ENCODE measurements at places on chromosomes 11 and 22.

- no peak for DNase-seq
Measured at GRCh38 chr11:124812876-124813275, 12.7 kb upstream of the MSANTD2 start.

DNA sequence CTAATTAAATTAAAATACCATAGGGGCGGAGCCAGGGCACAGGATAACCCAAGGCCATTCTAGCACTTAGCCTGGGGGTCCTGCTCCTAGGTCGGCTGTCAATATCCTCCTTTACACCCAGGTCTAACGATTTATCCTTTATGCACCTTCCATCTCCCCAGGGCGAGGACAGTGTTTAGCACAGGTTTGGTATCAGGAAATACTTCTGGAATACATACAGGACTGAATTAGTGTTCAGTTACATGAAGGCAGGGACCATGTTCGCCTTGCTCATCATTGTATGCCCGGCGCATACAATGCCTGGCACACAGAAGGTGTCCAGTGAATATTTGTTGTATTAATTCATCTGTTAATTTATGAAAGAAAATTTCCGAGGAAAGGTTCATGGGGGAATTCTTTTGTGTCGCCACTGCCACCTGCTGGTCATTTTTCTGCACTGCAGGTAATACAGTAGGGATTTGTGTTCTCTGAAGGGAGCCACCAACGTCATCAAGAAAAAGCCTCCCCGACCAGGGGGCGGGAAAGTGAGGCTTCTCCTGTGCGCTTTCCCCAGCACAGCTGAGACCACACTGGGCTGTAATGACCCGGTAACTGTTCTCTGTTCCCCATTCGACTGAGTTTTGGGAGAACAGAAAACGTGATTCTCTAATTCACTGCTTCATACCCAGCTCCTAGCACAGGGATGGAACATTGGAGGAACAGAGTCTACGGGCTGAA, 68.7 kb upstream of the ASPHD2 start:
- DNase-seq = peak; percentile 70

GRCh38 chr11:78467931-78468330, 50.3 kb upstream of the GAB2 start:
- no peak for DNase-seq

GRCh38 chr11:128803449-128804245, 63.4 kb downstream of the KCNJ1 start:
- DNase-seq = no peak

DNA sequence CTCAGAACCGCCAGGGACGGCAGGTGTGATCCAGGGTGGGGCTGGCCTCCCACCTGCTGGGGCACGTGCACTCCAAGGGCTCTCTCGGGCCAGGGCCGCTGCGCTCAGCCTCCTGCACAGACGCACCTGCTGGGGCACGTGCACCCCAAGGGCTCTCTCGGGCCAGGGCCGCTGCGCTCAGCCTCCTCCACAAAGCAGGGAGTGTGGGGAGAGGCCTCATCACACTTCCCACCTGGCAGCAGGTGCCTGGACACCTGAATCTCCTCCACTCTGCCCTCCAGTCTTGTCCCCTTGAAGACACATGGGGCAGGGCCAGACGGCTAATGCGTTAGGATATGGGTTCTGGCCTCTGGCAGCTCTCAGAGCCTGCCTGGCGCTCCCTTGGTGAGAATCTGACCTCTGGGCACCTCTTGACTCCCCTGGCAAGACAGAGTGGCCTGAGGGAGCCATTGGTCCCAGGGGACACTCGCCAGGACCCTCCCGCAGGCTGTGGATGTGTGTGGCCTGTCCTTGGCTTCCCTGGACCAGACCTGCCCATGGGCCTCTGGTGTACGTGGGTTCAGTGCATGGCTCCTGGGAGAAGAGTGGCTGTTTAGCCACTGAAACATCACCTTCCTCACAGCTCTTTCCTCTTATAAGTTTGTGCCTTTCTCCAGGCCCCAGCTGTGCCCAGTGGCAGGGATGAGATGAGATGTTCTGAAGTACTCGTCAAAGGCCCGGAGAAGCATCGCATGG, 73.5 kb downstream of the BRD1 start:
- DNase-seq = no peak

GRCh38 chr11:36156161-36156816, 132.9 kb downstream of the COMMD9 start:
- no peak for DNase-seq

- DNase-seq = no peak
Measured at GRCh38 chr11:123093739-123094138, 31.8 kb upstream of the HSPA8 start.

GRCh38 chr11:86900162-86900561, 55.0 kb downstream of the FZD4 start:
- no peak for DNase-seq

DNA sequence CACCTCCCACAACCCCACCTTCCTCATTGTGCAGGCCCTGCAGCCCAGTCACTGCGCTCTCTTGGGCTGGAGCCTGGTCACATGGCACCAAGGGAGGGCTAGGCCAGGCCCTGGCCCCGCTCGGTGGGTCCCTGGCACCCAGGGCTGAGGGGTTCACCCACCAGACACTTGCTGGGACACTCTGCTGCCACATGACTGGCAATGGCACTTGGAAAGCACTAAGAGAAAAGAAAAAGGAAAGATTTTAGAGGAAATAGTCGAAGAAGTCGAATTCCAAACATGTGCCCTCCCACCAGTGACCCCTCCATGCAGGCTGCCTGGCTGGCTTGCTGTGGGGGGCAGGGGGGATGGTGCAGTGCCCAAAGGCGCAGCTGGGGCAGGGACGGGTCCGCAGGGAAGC, 12.3 kb upstream of the TTLL8 start:
- DNase-seq = no peak

DNA sequence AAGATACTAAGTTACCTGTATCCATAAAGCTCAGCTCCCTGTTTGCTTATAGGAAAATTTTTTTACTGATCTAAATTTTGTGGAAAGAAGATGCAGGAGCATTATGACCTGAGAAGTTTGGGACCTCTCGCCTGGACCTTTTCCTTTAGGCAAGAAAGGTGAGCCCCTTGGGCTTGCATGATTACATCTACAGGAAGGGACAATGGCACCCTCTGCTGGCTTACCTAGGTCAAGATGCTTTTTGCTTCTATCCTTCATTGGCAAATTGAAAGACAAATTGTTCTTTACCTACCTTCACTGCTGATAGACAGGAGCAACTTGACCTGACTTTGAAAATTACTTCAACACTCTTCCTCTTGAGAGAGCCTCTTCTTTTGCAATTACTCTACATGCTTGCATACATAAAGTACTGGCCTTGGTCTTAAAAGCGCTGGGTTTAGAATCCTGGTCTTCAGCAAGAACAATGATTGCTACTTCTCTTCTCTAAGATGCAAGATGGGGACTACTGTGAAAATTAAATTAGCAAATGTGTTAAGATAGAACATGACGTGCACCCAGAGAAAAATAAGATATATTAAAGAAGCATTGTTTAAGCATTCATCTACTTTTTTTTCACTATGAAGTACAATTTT, 147.2 kb downstream of the TRPC6 start:
- no peak for DNase-seq

- no peak for DNase-seq
Measured at GRCh38 chr22:36823186-36823839, 6.5 kb upstream of the PVALB start.

- DNase-seq = no peak
Measured at GRCh38 chr22:23099531-23099804, 29.1 kb downstream of the GNAZ start.

- DNase-seq = no peak
Measured at GRCh38 chr11:120715239-120715638, 203.7 kb downstream of the GRIK4 start.

- no peak for DNase-seq
Measured at GRCh38 chr22:37358386-37358785, 68.9 kb downstream of the ELFN2 start.

GRCh38 chr11:8962841-8963240, 1.4 kb downstream of the TMEM9B start:
- no peak for DNase-seq

- no peak for DNase-seq
Measured at GRCh38 chr11:118804094-118804493, 13.1 kb upstream of the DDX6 start.

GRCh38 chr11:119691701-119692539, 37.1 kb downstream of the NECTIN1 start:
- no peak for DNase-seq

DNA sequence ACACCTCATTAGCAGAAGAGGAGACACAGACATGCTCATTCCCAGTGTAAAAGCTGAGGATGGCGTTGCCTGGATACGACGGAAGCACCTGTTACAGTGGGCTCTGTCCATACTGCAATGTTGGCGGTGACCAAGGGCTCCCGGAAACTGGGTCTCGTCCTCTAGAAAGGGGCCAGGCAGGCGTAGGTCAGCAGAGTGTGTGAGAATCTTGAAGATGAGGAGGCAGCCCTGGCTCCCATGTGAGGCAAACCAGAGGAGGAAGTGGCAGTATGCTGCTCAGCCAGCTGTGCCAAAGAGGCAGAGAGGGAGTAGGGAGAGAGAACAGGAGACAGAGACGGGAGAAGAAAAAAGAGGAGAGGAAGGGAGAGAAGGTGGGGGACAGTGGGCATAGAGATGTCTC, 10.3 kb downstream of the LTO1 start:
- no peak for DNase-seq

- DNase-seq = no peak
Measured at GRCh38 chr11:122162095-122162494, 46.1 kb upstream of the BLID start.

DNA sequence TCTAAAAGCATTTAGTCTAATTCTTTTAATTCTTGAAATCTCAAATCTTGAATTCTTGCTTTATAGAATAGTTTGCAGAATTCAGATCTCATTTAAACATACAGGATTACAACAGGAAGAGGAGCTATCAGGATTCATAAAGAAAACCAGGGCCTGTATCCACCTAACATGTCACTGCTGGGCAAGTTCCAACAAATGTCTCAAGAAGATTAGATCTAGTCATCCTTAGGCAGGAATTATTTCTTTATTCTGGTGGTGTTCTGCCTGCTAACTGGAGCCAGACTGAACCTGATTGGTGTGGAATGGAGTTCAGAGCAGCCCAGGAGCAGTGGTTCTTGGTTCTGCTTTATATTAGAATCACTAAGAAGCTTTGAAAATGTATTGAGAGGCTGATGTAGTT, 500.7 kb downstream of the LRRC4C start:
- DNase-seq = no peak

- DNase-seq = no peak
Measured at GRCh38 chr11:63767565-63768236, 874 bp downstream of the ZFTA start.

- DNase-seq = no peak
Measured at GRCh38 chr22:39528080-39528661, 4.4 kb downstream of the RPS19BP1 start.

DNA sequence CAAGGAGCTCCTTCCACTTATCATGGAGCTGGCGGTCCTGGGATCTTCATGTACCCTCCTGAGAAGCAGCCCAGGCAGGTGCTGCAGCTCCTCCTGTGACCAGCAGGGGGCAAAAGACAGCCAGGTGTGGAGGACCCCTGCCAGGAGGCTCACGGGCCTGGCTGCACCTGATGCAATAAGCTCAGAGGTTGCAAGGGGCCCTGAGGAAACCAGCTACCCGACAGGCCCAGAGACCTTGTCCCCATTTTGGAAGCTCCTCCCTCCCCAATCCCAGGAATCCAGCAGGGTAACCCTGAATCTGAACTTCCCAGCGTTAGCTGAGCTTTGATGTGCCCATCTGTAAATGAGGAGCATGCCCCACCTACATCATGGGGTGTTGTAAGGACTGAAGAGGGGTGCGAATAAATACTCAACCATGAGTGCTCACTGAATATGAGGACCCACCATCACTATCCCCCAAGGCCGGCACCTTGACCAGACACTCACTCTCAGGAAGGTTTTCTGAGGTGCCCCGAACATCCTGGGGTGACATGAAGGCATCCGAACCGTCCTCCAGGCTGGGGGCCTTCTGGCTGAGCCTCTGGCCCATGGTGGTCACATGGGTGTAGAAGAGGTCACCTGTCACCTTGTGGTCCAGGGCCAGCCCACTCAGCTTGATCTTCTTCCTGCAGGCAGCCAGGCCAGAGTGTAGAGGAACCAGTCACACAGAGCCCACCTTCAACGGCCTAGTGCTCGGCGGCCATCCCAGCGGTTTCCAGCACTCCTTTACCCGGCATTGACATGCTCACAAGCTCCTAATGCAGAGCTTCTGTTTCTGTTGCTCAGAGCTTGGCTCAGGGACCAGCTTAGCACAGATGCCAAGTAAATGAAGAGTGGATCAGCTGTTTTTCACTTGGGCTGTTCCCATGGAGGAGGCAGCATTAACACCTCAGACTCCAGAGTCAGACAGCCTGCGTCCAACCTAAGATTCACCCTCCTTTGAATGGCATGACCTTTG, 21.7 kb downstream of the SLC43A1 start:
- no peak for DNase-seq

GRCh38 chr11:120883404-120884080, 140.4 kb upstream of the TBCEL start:
- no peak for DNase-seq

DNA sequence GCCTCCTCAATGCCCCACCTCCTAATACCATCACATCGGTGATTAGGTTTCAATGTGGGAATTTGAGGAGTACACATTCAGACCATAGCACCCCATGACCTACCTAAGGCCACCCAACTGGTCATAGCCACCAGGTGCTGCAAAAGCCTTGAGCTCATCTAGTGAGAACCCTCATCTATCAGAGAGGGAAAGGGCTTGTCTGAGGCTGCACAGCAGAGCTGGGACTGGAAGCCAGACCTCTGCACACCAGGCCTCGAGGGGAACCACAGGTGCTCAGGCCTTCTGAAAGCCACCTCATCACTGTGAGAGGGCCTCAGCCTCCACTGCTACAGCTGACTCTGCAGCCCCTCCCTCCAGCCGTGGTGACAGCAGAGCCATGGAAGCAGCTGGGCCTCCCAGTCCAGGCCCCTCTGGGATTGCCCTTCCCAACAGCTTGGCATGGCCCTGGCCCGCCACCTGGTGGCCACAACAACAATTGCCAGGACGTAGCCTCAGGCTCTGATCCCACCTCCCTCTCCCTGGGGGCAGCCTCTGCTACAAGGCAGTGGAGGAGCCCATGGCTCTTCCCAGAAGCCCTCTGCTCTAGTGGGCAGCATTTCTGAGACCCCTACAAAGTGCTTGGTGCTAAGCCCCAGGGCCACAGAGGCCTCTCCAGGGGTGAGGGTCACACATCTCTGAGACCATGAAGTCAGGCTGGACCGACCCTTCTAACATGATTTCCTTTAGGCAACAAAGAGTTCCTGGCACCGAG, 41.0 kb upstream of the PRDM11 start:
- peak; percentile 54 for DNase-seq

DNA sequence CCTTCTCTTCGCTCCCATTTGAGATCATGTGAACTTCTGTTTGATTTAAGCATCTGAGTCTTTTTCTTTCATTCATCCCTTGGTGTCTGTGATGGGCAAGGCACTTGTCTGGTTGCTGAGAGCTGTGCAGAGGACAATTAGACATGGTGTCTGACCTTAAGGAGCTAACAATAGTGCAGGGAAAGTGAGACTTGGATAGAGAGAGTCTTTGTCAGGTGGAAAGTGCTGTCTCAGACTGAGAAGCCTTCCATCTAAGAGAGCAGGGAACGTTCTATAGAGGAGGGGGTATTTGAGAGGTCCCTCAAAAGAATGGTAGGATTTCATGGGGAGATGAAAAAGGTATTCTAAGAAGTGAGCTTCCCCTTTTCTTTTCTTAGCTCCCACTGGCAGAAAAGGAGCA, 14.1 kb downstream of the MICAL3 start:
- DNase-seq = no peak

All from right renal cortex interstitium (tissue), 3 donors.